AML-193 (cell line): ENCODE measurements at places on chromosomes 5 and 9.
A peak's percentile ranks its signal among the peaks of the same experiment; 100 is the strongest.

- DNase-seq, result no peak
Measured at GRCh38 chr9:134027561-134027960, 2.3 kb downstream of the BRD3OS start.

DNA sequence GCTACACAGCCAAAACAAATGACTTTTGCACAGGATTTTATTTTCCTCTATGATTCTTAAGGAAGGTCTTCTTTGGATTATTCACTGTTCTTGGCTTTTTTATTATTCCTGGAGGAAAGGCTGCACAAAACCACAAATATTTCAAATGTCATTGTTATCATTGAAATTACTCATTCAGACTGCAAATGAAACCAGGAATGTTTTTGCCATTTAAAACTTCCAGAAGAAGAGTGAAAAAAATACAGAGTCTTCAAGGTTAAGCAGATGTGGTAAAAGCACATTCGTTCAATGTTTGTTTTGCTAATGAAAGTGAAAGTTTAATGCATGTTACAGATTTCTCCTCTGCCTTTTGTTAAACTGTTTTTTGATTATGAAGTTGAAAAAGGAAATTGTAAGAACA lies 238.2 kb downstream of the TLE4 start:
- no peak for DNase-seq

DNA sequence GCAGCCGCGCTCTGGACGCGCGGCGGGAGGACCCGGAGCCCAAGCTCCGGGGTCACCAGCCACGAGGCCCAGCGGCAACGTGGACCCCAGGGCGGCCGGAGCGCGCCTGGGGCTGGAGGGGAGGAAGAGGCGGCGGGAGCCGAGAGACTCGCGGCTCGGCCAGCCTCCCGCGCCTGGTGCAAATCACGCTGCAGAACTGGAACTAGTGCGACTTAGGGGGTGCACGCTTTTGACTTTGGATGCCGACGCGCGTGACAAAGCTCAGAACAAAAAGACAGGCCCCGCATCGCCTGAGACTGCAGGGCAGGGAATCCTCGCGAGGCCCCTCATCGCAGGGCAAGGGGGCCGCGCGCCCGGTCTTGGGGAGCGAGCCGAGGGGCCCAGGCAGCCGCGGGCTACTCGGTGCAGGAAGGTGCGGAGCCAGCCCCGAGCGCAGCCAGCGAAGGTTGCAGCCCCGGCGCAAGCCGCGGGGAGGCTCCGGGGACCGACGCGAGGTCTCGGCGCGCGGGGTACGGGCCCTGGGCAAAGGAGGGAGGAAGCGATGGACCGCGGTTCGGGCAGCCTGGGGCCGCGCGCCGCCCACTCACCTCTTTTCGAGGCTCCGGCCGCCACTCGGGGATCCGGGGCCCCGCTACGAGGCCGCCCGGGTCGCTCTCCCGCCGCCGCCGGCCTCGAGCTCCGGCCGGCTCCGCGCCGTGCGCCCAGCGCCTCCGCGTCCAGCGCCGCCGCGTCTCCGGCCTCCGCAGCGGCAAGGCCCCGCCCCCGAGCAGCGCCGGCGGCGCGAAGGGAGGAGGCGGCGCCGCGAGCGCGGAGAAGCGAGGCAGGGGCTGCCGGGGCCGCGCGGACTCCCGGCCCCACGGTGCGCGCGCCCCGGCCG lies at the start of gene GOLM1:
Gene GOLM1 (minus strand): TSS at position 735 of the 877 bp plus-strand sequence. CDS start 20,238 bp downstream, outside the sequence.
- DNase-seq, result no peak

GRCh38 chr9:121738411-121738810 lies 87.0 kb downstream of the DAB2IP start:
- no peak for DNase-seq

DNA sequence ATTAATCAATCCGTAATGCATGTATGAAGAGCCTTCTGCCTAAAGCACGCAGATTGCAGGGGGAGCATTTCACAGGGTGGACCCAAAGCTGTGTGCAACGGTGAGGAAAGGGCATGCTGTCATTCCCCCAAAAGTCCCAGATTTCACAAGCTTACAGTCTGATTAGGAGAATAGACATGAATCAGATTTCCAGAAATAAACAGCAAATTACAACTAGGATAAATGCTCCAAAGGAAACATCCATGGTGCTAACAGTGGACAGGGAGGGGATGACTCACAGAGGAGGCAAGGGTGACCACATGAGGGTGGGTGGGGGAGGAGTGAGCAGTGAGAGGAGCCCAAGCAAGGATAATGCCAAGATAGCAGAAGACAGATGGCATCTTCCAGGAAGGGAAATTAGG lies 258.4 kb upstream of the TAS2R1 start:
- DNase-seq, result no peak

DNA sequence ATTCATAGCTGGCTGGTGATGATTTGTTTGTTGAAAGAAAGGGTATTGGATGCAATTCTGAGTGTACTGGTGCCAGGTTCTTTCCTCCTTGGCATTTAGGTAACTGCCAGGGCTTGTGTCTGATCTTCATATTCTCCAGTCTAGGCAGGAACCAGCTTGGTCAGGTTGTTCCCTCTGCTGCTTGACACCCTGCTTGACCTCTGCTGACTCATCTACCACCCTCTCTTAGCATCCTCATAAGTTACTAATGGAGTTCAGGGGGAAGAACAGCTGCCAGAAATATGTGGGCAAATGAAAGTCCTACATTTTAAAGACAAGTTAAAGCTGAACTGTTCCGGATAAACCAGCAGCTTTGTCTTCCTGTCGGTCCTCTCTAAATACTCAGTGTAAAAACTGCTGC lies 116.1 kb upstream of the TNC start:
- no peak for DNase-seq

DNA sequence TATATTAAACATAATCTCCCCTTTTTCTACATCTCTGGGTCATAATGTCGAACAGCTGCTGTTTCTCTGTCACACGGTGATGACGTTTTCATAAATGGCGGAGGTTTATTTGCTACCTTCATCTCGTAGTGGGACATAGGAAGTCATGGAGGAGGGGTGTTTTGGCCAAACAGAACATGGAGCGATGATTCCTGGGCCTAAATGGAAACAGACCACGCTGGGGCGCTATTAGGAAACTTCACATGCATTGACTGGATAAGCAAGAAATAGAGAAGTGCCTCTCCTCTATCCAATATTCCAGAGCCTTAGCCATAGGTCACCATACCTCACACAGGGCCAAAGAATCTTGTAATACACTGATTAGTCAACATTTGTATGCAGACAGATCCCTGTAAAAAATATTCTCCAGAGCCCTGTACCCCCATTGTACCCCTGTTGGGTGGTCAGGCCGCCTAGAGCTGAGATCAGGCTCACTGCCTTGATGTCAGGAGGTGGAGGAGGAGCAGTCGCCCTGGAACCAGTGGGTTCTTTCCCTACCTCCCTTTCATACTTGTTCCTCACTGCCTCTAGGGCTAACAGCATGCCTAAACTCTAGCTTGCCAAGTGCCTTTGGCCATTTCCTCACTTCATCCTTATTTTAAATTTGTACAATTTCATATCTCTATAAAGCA lies 77.8 kb upstream of the SPIN1 start:
- peak; percentile 2 for DNase-seq

- peak; percentile 23 for DNase-seq
Measured at GRCh38 chr5:66595756-66596635, at the start of gene MAST4. Gene MAST4, plus strand, starts transcription at chr5:66596393. Its CDS starts 263 bp downstream, at chr5:66596656.

DNA sequence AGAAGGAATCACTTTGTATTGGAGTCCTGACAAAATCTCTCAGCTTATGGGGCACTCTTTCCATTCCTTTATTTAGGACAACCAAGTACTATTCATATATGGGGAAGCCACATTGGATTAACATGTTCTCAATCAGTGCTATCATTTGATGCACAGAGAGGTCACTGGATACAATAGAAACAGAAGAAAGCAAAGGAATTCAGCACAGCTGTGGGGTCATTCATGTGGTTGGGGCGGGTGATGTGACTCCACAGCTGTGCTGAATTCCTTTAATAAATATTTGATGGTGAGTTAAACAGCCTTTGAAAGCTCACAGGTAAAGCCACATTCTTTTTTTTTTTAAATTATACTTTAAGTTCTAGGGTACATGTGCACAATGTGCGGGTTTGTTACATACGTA lies 854 bp upstream of the TEX48 start:
- DNase-seq, result no peak

DNA sequence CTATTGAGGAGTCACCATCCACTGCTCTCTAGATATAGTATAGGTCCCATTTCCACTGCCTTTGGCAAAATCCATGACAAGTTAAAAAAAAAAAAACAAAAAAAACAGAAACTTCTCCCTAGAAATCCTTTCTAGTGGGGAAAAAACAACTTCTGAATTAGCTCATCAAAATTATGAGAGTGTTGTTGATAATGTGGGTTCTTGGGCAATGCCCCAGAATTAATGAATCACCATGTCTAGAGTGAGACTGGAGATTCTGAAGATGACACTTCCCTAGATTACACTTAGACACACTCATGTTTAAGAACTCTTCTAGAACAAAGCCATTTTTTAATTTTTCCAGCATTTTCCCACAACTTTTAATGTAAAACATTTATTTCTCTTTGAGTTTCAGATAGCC lies 728.0 kb upstream of the C9orf72 start:
- no peak for DNase-seq

- DNase-seq, result no peak
Measured at GRCh38 chr5:36897616-36898015, 21.0 kb downstream of the NIPBL start.

DNA sequence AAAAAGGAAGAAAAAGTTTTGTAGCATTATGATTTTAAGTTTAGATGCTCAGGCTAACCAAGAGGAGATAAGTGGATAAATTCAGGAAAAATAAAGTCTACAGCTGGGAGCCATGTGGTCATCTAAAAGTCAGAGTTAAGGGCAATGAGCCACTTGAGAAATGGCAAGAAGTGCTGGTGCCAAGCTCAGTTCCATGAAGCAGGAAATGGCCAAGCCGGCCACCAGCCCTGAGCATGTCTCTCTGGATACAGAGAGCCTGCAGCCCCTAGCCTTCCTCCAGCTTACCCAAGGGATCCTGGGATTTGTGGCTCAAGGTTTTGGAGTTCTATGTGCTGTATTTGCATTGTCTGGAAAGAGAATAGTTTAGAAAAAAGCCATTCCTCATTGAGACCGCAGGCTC lies 12.2 kb upstream of the S1PR3 start:
- DNase-seq, result no peak

DNA sequence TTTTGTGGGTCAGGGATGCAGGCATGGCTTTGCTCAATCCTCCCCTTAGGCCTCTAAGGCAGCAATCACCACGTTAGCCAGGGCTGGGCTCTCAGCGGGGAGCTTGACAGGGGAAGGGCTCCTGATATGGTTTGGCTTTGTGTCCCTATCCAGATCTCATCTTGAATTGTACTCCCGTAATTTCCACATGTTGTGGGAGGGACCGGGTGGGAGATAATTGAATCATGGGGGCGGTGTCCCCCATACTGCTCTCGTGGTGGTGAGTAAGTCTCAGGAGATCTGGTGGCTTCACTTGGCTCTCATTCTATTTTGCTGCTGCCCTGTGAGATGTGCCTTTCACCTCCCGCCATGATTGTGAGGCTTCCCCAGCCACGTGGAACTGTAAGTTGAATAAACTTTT lies 11.5 kb upstream of the IRX4 start:
- DNase-seq, result no peak

DNA sequence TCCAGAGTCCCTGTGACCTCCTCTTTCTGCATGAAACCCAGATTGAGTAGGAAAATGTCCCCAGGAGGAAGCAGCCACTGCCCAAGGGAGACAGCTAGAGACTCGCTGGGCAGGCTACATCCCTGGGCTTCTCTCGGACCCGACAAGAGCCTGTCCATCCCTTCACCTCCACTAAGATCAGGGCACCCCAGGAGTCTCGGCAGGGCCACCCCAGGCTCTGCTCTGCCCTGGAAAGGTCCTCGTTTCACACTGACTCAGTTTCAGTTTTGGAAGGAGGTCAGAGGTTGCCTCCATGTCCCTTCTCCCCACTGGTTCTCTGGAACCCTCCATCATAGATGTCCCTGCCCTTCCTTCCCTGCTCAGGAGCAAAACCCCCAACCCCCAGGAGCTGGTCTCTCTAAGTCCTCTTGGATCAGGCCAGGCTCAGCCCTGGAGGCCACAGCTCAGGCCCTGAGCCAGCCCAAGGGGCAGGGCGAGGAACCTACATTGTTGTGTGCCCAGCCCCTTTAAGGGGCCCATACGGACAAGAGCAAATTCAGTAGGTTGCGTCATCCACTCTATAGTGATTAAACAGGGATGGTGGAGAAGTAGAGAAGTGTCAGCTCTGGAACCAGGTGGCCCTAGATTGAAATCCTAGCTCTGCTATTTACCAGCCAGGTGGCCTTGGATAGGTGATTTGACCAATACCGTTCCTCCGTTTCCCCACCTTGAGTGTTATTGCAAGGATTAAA lies 37.4 kb downstream of the C9orf50 start:
- peak; percentile 33 for DNase-seq

DNA sequence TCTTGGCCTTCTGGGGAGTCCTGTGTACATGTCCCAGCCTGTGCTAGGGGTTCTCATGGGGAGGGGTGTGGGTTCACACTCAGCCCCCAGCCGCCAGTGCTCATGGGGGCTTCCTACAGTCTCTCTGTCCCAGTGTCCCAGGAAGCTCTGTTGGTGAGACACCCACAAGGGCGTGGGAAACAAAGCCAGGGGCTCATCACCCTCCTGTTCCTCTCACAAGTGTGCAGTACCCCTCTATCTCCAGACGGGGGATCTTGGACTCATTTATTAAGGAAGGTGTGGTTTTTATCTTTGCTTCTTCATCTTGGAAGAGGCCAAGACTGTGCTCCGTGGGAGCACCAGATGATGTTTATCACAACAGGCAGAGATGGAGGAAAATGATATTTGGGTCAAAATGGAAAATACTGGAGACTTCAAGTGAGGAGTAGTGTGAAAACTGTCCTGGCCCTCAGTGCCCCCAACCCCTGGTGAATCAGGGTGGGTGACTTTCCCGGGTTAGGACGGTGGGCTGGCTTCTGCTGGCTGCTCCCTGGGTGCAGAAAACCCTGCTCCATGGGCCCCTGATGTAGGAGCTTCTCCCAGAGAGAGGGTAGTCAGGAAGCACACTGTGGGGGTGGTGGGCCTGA lies 15.2 kb downstream of the TMEM171 start:
- peak; percentile 3 for DNase-seq

- no peak for DNase-seq
Measured at GRCh38 chr5:97839341-97840086, 656.5 kb upstream of the RIOK2 start.

- no peak for DNase-seq
Measured at GRCh38 chr5:173670130-173670651, 53.7 kb upstream of the BOD1 start.

GRCh38 chr5:74233571-74233970 lies 407.0 kb downstream of the ENC1 start:
- DNase-seq, result no peak

- no peak for DNase-seq
Measured at GRCh38 chr5:100406640-100407039, 128.5 kb upstream of the FAM174A start.
